Activated T-cell treated with anti-CD3 and anti-CD28 coated beads, Interleukin-2, amount 50 U/mL, for 48 hours (primary cell): ENCODE measurements at places on chromosomes 6 and 20.

GRCh38 chr6:83365931-83366330 is 64.9 kb downstream of the ME1 start:
- DNase-seq, result no peak

DNA sequence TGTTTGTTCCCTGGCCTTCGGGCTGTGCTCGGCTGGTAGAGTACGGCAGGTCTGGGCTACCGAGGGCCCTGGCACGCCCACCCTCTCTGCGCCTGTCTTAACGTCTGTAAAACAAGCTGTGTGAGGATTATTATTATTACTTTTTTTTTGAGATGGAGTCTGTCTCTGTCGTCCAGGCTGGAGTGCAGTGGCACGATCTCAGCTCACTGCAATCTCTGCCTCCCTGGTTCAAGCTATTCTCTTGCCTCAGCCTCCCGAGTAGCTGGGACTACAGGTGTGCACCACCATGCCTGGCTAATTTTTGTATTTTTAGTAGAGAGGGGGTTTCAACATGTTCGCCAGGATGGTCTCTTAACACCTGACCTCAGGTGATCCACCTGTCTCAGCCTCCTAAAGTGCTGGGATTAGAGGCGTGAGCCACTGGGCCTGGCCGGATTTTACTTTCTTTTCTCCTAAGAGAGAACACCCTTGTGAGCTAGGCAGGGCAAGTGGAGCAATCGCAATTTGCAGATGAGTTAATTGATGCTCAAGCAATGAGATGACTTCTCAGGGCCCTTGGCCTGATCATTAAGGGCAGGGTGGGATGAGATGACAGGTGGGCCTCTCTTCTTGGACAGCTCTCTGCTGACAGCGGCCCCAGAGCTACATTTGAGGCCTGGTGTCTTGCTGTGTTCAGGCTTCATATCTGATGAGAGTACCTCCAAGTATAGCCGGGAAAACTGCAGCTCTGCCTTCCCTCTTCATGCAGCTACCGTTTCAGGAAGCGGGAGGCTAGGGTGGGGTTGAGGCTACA is 859 bp upstream of the SMIM29 start:
- DNase-seq, result no peak

GRCh38 chr6:106125925-106126435 is 39.8 kb downstream of the PRDM1 start:
- peak; percentile 74 for DNase-seq

DNA sequence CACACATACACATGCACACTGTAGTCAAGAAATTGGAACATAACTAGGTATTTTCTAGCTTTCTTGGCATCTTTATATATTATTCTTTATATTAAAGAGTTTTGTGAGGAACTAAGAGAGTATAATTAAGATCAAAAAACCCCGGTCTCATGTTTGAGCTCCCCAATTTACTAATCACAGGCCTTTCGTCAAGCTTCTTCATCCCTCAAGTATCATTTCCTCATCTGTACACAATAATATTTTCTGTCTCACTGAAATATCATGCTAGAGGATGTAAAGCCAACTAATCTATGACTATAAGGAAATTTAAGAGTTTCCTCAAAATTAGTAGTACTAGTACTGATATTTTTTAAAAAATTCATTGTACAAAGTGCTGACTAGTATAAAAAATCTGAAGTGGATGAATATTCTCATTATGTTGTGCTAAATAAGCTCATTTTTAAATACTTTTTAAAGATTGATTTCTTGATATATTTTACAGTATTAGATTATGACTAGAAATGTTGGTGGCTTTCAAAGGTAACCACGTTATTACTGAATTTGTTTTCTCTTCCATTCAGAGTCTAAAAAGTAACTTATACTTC is 28.0 kb downstream of the PEX3 start:
- DNase-seq, result no peak

- DNase-seq, result no peak
These were observed 274.7 kb upstream of the ID4 start for GRCh38 chr6:19562468-19562867.

- no peak for DNase-seq
These were observed 91.2 kb upstream of the ADTRP start for GRCh38 chr6:11869672-11870340.

DNA sequence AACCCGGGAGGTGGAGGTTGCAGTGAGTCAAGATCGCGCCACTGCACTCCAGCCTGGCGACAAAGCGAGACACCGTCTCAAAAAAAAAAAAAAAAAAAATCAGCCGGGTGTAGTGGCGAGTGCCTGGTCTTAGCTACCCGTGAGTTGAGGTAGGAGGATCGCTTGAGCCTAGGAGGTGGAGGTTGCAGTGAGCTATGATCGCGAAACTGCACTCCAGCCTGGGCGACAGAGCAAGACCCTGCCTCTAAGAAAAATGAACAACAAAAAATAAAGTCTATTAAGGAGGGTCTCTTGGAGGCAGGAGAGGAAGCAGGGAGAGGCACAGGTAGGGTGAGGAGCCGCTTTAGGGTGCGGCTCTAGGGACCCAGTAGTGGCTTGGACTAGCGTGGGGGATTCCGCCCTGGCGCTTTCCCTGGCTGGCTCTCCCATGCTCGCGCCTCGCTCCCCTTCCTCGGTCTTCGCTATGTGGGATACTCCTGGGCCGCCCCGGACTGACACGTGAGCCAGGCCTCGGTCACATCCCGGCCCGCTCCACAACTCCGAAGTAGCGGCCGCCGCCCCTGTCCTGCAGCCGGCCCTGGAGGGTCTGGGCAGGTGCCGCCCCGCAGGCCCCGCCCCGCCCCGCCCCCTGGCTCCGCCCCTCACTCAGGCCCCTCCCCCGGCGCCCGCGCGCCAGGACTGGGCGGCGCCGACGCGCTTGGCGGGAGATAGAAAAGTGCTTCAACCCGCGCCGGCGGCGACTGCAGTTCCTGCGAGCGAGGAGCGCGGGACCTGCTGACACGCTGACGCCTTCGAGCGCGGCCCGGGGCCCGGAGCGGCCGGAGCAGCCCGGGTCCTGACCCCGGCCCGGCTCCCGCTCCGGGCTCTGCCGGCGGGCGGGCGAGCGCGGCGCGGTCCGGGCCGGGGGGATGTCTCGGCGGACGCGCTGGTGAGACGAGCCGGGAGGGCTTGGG is at the start of gene MYBL2:
Gene MYBL2 (plus strand): TSS at position 739 of the 953 bp plus-strand sequence. CDS start 170 bp downstream, at position 909.
- DNase-seq, result peak; percentile 82

GRCh38 chr6:116695401-116695800 is 14.4 kb downstream of the KPNA5 start:
- DNase-seq, result no peak

- no peak for DNase-seq
These were observed 159.9 kb downstream of the ASCC3 start for GRCh38 chr6:100721256-100721655.

DNA sequence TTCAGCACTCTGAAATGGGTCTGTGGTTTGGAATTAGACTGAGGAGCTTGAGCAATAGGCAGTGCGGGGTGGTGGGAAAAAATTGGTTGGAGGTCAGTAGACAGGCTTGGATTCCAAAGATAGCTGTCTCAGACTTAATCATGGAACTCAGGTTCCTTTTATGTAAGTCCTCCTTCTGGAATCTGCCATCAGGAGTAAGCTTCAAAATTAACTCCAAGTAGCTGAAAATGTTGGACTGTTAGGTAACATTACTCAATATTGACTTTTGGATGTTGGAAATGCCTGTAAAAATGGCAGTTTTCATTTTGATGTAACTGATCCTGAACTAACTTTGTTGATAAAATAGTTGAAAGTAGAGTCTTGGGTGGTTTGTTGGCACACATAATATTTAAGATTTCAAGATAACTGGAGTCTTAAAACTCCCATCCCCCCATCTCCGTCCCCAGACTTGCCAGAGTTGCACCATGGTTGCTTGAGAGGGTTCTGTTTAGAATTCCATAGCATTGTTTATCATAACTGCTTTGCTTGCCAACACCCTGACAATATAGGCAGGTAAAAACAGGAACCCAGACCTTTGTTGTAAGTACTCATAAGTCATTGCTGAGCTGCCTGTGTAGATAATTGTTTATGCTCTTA is 83.0 kb downstream of the PHF20 start:
- no peak for DNase-seq

DNA sequence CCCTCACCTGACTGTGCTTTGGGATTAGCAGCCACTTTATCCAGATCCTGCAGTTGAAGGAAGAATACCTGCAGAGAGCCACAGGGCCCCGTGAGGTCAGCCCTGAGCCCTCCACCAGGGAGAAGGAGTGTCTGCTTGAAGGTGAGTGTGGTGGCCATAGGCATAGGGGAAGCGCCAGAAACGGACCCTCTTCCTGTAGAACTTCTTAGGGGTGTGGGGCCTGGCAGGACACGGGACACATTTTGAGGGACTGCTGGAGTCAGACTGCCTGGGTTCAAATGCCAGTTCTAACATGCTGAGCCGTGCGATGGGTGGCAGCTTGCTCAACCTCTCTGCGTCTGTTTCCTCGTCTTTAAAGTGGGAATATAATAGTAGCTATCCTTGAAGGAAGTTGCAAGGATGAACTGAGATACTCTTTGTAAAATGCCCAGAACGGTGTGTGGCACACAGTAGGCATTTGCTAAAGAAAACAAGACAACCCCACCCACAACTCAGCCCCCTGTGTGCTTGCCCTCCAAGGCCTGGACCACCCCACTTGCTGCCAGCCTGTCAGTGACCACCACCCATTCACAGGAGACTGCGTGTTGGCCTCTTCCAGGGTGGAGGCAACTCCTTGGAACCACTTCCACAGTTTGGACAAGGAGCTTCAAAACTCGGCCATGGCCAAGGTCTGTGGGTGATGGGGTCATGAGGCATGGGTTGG is 4.8 kb upstream of the BAK1 start:
- no peak for DNase-seq

DNA sequence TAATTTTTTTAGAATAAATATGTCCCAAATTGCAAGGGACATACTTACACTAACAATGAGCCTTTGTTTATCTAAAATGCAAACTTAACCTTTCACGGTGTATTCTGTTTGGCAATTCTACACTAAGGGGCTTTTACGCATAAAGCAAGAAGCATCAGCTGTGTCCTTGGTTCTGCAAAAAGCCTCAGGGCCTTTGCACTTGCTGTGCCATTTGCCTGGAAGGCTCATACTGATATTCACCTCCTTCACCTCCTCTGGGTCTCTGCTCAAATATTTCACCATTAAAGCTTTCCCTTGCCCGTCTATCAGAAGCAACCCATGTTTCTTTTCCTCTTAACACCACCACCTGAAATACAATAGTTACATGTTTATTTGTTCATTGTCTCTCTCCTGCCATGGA is 8.9 kb upstream of the BMP7 start:
- no peak for DNase-seq

GRCh38 chr6:89921691-89922090 is 27.4 kb downstream of the GJA10 start:
- DNase-seq, result no peak

GRCh38 chr6:28914941-28915340 is 8.8 kb downstream of the TRIM27 start:
- no peak for DNase-seq

DNA sequence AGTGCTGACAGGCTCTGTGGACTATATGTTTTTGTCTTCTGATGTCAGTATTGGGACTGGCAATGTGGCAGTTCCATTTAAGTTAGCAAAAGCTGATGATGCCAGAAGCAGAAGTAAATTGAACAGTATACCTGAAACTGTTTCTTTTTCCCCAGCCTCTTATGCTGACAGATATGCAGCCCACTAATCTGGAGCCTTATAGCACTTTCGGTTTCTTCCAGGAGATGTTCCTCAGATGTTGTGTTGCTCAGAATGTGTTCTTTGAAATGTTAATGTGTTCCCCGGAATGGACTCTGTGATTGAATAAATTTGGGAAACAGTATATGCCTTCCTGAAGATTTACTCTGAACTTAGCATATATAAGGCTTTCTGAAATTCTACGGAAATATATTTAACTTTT is 80.7 kb upstream of the MRAP2 start:
- no peak for DNase-seq

GRCh38 chr20:1323830-1324597 is 4.9 kb downstream of the SDCBP2 start:
- DNase-seq, result no peak

DNA sequence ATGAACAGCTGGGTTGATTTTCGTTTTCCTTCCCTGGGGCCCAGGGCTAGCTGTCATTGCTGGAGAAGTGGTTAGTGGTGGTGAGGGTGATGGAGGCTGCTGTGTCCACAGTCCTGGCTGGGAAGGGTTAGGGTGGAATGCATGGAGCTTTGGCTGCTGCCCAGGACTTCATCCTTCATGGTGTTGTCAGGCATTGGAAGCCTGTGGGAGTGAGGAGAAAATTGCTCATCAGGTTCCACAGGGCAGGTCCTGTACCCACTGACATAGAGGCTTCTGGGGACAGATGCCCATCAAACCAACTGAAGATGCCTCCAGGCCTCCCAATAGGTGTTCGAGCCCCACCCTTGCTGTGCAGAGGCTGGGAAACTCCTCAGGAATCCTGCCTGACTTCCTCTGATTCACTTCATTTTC is 262.4 kb upstream of the SUPT3H start:
- no peak for DNase-seq

DNA sequence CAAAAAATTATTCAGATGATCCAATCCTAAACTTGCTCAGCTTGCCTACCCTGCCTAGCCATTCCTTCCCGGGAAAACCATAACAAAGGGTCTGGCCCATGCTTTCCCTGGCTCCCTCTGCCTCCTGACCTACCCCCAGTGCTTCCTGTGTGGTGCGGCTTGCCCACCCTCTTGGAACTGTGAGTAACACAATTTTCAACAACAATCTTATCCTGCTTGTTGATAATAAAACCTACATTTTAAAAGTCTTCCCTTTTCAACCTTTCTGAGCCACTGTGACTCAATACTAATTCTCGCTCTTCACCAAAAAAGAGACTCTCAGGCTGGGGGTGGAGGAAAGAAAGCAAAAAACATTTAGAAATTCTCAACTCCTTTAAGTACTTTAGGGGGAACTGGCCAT is 18.0 kb downstream of the EXOC2 start:
- DNase-seq, result peak; percentile 27

GRCh38 chr20:33812152-33812849 is 1.2 kb downstream of the CHMP4B start:
- peak; percentile 67 for DNase-seq

- DNase-seq, result no peak
These were observed 42.1 kb downstream of the PHACTR3 start for GRCh38 chr20:59646487-59646886.

DNA sequence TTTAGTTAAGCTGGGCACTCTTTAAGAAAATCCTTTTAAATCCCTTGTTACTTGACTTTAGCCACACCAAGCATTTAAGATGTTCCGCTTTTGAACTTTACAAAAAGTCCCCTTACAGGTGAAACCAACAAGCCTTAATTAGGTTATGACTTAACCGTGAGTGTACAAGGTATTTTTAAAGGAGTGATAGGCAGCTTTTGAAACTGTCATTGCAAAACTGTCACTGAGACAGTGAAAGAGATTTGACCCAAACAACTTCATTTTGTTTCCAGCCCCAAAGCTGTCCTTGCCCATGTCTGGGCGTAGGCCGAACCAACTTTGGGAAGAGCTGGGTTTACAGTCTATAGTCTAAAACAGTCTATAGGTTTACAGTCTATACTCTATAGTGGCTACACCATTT is 305.4 kb downstream of the FARS2 start:
- no peak for DNase-seq

- DNase-seq, result no peak
These were observed 57.5 kb downstream of the SYNJ2 start for GRCh38 chr6:158039178-158039557.

GRCh38 chr20:13953227-13953626 is 37.2 kb downstream of the SEL1L2 start:
- DNase-seq, result no peak

GRCh38 chr6:5772408-5773120 is 234.2 kb downstream of the NRN1 start:
- no peak for DNase-seq

GRCh38 chr6:52728394-52728793 is 34.9 kb downstream of the GSTA2 start:
- DNase-seq, result no peak

GRCh38 chr6:12075067-12075563 is 63.0 kb downstream of the HIVEP1 start:
- no peak for DNase-seq
